Gastroesophageal sphincter (tissue), 4 donors: ENCODE measurements at places on chromosomes 13 and 19. TPM values are rescaled to one million over a fixed set of nuclear protein-coding genes. Genes with fewer than 3 reads are reported as not detected.

DNA sequence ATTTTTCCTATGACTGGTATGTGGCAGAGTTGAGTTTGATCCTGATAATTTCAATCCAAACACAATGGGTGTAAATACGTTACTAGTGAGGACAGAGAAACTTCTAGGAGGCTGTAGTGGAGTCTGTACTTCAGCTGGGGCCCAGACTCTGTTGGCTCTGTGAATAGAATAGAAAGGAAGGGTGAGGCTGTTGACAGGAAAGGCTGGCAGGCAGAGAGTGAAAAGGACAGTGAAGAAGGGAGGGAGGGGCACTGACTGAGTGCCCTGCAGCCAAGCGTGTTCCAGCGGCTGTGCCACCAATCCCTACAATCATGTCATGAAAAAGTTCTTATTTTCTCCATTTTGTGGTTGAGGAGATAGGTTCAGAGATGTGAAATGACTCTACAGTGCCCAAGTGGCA, 80.5 kb downstream of the MBNL2 start:
- no peak for ATAC-seq

DNA sequence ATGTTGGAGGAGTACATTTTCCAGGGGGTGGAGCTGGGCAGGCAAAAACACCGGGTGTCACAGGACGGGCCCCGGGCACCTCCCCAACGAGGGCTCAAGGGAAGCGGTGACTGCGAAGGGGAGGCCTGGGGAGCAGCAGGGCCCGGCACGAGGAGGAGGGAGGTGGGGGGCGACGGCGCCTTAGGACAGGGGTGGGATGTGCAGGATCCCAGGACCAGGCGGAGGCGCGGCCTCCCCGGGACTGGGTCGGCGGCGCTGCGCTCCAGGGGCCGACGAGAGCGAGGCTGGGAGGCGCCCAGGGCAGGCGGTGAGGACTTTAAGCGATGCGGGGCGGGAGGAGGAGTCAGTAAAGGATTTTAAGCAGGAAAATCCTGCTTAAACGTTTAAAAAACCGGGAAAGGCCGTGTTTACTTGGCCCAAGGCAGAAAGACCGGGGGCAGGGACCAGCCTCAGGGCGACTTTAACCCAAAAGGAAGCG, 427 bp downstream of the ZNF160 start:
- peak; percentile 16 for ATAC-seq

DNA sequence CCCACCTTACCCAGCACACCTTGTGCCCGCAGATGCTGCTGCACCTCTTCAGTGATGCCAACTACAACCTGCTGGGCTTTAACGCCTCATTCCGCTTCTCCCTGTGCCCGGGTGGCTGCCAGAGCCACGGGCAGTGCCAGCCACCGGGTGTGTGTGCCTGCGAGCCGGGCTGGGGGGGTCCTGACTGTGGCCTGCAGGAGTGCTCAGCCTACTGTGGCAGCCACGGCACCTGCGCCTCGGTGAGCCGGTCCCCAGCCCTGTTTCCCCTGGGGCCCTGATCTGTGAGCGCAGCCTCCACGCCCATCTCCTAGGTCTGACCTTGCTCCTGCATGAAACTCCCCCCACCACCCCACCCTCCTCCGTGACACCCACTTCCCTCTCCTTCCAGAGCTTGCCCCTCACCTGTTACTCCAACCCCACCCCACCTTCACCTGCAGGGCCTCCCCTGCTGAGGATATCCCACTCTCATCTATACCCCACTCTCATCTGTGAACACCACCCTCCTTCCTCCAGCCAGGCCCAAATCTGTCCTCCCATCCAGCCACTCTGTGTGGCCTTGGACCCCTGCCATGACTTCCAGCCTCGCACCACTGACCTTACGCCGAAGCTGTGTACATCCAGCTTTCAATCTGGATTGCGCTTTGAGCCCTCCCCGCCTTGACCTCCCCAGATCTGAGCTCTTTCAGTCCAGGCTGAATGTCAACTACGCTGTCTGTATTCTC, 8.7 kb downstream of the MEGF8 start:
- no peak for ATAC-seq

NDUFA13 gene
- 82.5 TPM for total RNA-seq

DNA sequence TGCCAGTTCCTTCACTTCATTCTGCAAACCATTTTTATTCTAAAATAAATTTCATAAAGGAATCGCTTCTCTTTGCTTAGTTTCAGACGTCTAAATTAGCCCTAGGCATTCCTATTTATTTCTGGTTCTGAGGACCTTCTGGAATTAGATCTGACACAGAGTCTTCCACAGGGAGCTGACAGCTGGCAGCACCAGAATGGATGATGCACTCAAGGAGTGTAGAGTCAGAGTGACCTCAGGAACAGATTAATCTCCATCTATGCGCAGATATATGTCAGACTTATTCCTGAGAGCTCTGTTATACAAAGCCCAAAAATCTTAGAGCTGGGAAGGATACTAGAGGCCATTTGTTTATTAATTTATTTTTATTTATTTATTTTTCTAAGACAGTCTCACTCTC, 450.8 kb downstream of the HS6ST3 start:
- ATAC-seq: no peak

BRD4 gene
- 35.7 TPM for total RNA-seq

DNA sequence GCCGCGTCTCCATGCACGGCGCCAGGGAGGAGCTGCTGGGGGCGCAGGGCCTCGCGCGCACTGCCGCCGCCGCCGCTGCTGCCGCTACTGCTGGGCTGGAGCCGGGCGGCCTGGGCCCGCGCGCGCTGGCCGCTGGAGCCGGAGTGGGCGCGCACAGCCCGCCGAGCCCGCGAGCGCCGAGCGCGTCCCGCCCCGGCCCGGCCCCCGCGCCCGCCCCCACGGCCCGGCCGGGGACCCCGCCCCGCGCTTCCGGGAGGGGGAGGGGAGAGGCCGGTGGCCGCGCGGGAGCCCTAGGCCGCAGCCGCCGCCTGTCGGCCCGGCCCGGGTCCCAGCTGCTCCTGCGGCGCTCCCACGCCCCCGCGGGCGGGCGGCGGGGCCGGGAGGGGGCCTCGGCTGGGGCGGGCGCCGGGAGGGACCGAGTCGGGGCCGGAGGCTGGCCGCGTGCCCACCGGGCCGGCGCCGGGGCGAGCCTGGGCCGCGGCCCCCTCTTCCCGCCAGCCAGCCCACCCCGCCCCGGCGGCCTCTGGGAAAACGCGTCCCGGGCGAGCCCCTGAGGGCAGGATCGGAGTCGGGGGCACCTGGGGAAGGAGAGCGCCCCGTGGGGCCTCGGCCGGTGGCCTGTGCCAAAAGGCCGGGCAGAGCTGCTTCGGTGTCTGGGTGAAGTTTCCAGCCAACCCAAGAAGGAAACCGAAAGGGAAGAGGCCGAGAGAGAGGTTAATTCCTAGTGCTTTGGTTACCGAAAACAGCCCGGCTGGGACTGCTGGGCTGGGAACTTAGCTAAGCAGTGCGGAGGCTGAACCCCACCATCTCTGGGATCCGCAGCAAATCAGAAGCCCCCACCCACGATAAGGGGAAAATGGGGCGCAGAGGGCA, at the start of gene STK24:
STK24 (minus strand) TSS at position 145 of the 873 bp plus-strand sequence. CDS start 321 bp downstream, outside the sequence.
- peak; percentile 92 for ATAC-seq
